ENCODE measurements at places on chromosomes 4 and X.
A peak's percentile ranks its signal among the peaks of the same experiment; 100 is the strongest.

DNA sequence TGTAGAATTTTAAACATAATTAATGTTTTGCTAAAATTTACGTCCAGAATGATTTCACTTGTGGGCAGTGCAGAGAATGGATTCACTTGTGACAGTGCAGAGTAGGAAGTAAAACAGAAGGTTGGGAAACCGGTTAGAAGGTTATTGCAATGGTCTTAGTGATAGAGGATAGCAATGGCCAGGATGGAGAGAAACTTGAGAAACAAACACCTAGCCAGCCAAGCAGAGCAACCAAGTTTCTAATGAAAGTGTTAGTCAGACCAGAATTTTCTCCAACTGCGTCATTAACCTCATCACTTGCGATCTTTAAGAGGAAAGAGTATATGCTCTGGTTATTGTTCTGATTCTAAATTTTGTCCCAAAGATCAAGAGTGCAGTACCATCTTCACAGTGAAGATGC, 50.0 kb upstream of the TBC1D9 start:
- no peak for DNase-seq

GRCh38 chr4:68152411-68152810, 22.7 kb upstream of the TMPRSS11F start:
- peak; percentile 59 for DNase-seq

DNA sequence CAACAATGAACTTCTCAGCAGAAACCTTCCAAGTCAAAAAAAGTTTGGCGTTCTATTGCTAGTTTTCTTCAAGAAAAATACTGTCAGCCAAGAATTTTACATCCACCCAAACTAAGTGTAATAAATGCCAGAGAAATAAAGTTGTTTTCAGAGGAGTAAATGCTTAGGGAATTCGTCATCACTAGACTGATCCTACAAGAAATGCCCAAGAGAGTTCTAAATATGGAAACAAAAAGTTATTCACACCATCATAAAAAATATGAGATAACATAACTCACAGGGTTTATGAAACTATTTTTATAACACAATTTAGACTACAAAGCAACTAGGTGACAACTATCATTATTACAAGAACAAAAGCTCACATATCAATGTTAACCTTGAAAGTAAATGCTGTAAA, 259.5 kb upstream of the GABRA2 start:
- no peak for DNase-seq

- no peak for DNase-seq
Observed at GRCh38 chr4:121283319-121283718, 97.5 kb downstream of the QRFPR start.

- peak; percentile 10 for DNase-seq
Observed at GRCh38 chrX:120426599-120426998, 42.5 kb downstream of the LAMP2 start.

DNA sequence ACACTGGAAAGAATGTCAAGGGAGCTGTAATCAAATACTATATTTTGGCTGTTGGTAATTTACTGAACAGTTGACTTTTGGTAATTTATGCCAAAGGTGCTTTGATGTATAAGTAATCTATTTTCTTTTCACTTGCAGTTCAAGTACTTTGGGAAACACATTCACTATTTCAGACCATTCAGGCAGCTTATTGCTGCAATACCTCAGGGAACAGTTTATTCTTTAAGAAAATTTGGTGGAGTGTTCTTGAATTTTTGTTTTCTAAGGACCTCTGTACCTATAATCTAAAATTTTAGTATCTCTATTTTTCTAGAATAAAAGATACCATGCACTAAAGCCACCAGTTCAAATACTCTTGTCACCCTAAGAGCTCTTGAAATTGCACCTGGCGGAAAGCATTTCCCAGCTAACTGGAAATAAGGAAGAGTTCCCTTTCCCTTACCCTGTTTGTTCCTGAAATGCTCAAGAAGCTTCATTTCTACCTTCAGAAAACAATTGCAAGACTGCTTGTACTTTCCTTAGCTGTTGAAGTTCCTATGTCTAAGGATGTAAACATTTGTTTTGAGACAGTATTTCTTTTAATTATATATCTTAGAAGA, 633.5 kb upstream of the FAT1 start:
- DNase-seq = no peak

- no peak for DNase-seq
Observed at GRCh38 chrX:110806145-110806544, 10.5 kb upstream of the CHRDL1 start.

DNA sequence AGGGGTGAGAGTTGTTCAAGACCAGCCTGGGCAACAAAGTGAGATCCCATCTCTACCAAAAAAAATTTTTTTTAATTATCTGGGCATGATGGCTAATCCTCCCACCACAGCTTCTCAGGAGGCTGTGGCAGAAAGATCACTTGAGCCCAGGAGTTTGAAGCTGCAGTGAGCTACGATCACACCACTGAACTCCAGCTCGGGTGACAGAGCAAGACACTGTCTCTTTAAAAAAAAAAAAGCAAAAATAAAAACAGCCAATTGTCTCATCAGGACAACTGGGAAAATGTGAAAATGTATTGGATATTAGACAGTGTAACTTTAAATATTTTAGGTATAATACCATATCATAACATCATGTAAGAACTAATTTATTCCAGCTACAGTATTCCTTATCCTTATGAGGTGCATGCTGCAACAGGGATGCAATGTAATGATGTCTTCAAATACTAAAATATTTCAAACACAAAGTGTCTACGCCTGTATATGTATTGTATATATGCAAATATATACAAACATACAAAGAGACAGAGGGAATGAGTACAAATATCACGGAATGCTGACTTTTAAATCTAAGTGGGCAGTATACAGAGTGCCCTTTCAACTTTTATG, 17.2 kb downstream of the FAM13A start:
- no peak for DNase-seq

DNA sequence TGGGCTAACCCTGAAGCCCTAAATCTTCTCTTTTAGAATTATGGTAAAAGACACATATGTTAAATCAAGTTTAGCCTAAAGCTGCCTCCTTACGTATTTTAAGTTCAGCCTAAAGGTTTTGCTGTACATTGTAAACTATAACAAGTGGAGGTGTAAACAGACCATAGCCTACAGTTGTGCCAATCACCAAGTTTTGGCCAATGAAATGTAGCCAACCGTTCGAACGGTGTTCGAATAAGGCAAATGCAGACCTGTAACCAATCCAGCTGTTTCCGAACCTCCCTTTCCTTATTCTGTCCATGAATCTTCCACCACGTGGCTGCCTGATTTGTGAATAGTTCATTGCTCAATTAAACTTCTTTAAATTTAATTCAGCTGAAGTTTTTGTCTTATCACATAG, 52.1 kb upstream of the TBC1D9 start:
- no peak for DNase-seq

DNA sequence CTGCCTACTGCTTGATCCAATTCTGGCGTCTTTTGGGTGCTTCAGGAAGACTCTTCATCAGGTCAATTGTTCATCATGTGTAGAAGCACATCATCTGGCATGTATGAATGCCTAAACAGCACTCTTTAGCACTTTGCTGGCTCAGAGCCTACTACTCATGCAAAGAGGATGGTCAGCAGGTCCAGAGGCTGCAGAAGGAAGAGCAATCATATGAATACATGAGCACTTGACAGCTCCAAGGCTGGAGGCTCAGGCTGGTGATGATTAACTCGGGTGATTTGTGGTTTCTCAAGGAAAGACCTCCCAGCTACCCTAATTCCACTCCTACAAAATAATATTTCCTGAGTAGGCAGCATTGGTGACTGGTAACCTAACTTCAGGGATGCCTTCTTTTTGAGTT, 103.8 kb upstream of the CXCL13 start:
- no peak for DNase-seq

DNA sequence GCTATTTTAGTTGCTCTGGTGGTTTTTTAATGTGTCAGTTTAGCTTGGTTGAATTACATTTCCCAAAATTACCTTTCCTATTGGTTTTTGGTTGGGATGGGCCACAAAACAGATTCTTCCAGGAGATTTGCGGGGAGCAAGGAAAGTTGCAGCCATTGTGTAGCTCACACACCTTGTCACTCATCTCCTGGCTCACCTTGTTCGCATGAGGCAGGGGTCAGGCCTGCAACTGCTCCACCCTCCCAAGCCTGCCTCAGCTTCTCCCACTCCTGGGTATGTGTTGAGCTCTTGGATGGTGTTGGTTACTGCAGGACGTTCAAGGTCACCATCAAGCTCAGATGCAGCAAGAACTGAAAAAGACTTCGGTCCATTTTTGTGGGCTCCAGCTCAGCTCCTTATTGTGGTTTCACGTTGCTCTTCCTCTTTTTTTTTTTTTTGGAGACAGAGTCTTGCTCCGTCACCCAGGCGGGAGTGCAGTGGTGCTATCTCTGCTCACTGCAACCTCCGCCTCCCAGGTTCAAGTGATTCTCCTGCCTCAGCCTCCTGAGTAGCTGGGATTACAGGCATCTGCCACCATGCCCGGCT, 95.6 kb upstream of the METTL14 start:
- no peak for DNase-seq

GRCh38 chr4:60129740-60130139, 1070.4 kb upstream of the ADGRL3 start:
- no peak for DNase-seq

DNA sequence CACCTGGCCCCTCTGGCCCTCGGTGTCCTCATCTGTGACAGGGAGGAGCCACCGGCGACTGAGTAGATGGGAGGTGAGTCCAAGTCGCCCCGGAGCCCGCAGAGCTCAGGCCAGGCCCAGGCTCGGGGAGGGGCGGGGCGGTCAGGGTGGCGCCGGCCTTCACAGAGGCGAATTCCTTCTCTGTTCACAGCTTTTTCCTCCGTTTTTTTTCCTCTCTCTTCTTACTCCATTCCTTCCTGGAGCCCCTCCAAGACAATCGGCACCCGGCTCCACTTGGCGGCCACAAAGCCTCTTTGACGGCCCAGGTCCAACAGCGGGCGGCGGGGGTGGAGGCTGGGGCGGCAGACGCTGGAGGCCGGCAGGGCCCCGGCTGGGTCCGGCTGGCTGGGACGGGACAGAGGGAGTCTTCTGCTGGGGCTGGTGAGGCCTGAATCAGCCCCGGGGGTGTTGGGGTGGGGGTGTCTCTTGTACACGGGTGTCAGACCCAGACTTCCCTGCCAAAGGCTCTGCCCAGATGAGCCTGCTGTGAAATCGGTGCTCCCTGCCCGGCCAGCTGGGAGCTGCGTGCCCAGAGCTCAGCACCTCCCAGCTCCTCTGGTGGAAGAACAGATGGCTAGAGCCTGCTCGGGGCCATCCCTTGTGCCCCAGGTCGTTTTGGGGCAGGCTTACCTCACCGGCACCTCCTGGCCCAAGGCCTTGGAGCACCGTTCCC, 22.6 kb downstream of the FGFRL1 start:
- no peak for DNase-seq

DNA sequence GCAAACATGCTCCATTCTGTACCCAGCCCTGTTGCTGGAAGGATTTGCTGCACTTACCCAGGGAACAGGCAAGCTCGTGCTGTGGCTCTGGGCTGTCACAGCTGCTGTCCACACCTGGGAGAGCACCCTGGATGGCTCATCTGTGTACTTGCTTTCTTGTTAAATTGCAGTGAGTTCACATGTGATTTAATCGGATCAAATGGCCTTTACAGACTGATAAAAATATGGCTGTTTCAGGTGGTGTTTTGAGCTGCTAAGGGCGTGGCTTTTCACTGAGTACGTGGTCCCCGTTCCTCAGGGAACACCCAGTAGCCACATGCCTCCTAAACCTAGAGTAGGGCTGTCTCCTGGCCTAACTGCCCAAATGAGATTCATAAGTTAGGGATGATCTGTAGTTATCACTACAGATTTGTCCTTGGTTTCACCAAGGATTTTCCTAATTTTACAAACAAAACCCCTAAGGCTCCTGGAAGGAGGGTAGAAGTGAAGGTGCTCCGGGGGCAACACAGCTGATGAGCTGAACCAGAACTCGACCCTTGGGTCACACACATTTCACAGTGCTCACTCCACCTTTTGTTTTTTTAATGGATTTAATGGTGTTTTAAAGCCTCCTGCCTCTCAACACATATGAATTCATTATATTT, 13.7 kb downstream of the KLKB1 start:
- DNase-seq = no peak

GRCh38 chrX:115499112-115499805, 61.7 kb upstream of the PLS3 start:
- no peak for DNase-seq

DNA sequence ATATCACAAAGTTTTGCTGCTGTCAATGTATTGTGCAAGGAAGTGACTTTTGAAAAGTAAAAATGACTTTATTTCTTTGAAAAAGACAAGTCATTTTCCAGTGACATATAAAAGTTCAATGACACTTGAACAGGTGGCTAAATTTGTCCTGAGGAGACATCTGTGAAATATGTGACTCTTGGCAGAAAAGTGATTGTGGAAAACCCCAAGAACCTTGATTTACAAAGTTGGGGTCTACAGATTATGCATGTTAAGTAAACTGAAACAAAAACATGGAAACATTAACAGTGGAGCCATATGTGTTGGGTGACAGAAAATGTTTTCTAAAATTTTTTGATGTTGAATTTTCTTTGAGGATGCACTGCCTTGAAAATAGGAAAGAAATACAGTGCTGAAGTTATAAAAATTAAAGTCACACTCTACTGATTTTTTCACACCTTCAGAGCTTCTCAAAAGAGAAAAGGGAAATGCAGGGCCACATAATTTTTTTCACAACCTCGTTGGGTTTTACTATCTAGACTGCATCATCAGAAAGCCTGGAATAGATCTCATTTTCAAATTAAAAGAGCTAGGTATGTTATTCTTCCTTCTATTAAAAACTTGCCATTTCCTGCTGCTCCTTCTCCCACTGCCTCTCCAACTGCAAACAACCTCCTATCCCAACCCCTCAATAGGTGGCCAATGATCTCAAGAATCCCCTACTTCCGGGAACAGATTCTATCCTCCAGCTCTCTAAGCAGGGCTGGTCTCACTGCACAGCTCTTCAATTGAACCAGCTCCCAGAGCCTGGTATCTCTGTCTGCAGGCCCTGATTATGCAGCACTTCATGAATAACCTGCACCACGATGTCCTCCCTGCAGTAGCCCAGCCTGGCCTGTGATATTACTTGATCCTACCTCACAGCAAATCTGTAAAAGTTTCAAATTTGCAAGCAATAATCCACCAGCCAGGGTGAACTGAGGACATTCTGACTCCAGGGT, 570.8 kb upstream of the CPEB2 start:
- no peak for DNase-seq

DNA sequence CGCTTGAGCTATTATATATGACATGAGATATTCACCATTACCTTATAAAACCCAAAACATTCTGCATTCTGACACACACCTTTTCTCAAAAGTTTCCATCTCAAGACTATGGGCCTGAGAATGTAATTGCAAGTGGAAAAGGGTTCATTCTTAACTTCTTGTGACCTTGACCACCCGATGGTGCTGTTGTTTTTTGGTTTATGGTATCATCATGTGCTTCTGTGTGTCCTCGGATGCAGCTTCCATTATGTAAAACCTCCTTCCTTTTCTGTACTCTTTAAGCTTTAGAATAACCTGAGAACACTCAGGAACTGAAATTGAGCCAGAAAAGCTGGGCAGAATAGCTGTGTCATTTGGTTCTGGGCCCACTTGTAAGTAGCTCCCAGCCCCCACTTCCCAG, 16.2 kb upstream of the PUDP start:
- no peak for DNase-seq

GRCh38 chr4:150123796-150124677, 45.8 kb downstream of the DCLK2 start:
- no peak for DNase-seq

- no peak for DNase-seq
Observed at GRCh38 chrX:131359611-131360010, 70.5 kb upstream of the IGSF1 start.

GRCh38 chr4:128942607-128943006, 133.1 kb downstream of the JADE1 start:
- DNase-seq = no peak
